Fibroblast of the conjunctiva (primary cell): ENCODE measurements at places on chromosomes 4 and X.

DNA sequence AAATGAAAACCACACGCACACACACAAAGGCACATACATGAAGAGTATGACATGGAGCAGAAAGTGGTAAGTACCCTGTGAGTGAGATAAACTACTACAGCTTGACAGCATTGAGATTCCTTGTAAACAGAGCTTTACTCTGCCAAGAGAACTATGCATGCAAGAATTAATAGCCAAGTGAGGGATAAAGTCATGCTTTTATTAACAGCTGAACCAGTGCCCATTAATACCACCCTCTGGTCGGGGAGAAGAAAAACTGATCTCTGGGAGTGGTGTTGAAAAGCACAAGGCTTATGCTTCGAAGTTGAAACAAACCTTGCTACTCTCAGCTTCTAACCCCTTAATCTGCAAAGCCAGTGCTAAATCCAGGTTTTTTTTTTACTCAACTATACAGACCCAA is 95.9 kb upstream of the C1QTNF7 start:
- DNase-seq = no peak

DNA sequence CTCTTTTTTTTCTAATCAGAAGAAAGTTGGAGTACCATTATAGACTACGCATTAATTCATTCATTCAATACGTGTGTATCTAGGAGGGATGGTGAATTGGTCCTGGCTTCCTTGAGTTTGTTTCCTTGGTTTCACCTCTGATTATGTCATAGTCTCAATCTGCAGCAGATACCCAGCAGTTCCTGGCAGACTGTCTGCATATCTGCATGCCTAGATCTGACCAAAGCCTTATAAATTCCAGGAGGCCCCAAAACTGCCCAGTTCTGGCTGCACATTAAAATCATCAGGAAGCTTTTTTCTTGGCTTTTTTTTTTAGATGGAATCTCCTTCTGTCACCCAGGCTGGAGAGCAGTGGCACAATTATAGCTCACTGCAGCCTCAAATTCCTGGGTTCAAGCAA is 27.2 kb upstream of the SLC34A2 start:
- DNase-seq = no peak

DNA sequence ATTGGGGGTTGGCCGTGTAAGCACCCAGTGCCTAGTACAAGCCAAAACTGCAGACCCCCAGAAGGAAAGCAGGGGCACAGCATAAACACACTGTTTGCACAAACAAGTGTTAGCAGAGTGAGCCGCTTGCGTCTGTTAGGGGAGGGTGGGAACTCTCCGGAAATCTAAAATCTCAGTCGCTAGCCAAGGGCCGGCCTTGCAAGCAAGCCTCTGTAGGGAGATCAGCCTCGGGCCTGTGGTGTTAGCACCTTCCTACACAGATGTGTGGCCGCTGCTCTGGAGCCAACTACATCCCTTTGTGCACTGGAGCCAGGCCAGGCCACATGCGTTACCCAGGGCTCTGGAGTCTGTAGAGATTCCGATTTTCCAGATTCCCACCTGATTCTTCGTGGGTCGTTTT is 67.1 kb downstream of the GPR143 start:
- DNase-seq = no peak

DNA sequence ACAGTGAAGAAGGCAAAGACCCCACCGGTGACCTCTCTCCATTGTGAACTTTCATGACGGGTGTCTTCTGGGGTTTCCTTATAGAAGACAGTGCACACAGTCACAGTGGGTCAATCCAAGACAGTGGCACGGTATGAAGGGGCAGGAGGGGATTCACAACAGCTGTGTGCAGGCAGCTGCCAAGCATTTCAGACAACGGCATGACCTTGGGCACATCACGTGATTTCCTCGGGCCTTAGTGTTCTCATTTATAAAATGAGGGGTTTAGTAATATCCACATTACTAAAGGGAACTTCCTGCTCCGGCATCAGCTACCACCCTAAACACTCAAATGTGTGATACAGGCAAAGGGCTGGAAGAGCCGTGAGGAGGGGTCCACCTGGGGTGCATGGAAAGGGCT is 42.9 kb downstream of the RBM47 start:
- no peak for DNase-seq

DNA sequence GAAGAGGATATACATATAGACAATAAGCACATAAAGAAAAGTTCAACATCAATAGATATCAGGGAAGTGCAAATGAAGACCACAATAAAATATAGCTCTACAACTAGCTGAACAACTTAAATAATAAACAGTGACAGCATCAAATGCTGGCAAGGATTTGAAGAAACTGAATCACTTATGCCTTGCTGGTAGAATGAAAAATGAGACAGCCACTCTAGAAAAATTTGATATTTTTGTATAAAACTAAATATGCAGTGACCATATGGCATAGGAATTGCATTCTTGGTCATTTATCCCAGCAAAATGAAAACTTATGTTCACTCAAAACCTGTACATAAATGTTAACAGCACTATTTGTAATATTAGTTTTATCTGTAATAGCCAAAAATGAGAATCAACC is 1102.0 kb downstream of the C4orf33 start:
- no peak for DNase-seq

GRCh38 chr4:80265571-80266252 is 752 bp upstream of the FGF5 start:
- DNase-seq = no peak

DNA sequence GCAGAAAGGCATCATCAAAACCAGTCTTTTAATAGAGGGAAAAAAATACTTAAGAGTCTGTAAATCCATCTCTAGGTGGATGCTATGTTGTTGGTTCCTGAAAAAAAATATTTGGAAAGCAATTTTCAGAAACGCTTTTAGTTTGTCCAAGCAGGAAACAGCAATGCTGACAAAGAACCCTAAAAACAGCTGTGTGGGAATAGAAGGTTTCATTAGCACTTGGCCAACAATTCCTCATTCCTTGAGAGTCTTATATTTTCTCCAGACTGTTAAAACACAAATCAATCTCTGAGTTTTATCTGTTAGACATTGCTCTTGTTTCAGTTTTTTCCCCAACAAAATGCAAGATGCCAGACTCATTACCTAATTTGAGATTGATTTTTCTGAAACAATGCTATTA is 6.4 kb downstream of the MXRA5 start:
- DNase-seq = no peak

- no peak for DNase-seq
Observed at GRCh38 chr4:1393866-1394265, 12.4 kb downstream of the NKX1-1 start.

DNA sequence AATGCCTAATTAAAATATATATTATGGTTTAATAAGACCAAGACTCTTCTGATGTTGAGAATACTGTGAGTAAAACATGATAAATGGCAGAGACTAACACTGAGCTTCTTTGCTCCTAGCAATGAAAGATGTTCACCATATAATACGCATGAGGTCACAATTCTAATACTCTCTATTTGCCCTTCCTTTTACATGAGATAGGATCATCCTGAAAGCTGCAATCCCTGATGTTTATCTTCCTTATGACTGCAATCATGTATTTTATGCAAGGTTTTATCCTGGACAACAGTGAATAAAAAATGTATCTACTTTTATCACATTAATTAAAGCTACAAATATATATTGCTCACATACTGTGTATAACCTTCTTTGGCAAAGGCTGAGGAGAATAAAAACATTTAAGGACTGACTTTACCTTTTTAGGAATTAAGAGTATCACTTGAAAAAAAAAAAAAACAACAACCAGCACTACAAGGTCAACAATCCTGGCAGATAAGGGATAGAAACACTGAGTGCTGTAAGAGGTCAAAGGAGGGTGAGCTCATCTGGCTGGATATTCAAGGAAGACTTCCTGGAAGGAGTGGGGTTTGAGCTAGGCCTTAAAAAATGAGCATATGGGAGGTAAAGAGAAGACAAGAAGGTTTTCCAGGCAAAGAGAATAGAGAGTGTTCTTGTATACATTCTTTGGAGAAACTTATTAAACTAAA is 99.9 kb downstream of the AREG start:
- DNase-seq = no peak

- no peak for DNase-seq
Observed at GRCh38 chr4:141635736-141636081, 674 bp upstream of the IL15 start.

- DNase-seq = no peak
Observed at GRCh38 chrX:32998776-32999175, 212.6 kb downstream of the DMD start.

- no peak for DNase-seq
Observed at GRCh38 chr4:4332529-4332928, 42.5 kb downstream of the ZBTB49 start.

DNA sequence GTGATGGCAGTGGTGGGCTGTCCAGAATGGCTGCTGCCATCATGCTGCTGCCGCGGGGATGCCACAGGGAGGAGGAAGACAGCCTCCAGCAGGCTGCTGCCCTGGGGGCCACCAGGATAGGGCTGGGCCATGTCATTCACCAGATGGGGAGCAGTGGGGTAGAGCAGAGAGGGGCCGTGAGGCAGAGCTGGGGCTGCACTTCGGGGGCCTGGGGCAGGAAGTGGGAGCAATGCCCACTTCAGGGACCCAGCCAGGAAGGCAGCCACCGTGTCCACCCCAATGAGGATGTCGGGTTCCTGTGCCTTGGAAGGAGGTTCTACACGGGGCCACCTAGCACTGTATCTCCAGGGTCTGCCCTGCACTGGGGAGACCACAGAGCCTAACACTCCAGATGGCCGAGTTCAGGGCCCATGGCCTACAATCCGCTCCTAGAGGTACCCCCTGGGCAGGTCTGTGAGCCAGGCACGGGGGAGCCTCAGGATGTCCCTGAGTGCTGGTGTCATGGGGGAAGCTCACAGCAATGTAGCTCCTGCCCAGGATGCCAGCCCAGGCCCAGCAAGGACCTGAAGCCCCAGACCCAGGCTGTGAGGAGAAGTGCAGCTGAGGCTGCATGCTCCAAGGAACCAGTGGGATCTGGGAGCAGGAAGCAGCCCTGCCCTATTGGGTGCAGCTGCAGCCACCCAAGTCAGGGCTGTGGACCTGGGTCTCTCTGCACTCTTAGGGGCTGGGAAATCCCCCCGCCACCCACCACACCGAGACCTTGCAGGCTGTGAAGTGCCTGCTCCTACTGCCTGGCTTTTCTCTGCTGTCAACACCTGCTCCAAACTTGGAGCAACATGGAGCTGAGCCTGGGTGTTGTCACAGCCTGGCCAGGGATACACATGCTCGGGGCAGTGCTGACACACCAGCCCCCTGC is 140.3 kb downstream of the PDHA2 start:
- DNase-seq = no peak

DNA sequence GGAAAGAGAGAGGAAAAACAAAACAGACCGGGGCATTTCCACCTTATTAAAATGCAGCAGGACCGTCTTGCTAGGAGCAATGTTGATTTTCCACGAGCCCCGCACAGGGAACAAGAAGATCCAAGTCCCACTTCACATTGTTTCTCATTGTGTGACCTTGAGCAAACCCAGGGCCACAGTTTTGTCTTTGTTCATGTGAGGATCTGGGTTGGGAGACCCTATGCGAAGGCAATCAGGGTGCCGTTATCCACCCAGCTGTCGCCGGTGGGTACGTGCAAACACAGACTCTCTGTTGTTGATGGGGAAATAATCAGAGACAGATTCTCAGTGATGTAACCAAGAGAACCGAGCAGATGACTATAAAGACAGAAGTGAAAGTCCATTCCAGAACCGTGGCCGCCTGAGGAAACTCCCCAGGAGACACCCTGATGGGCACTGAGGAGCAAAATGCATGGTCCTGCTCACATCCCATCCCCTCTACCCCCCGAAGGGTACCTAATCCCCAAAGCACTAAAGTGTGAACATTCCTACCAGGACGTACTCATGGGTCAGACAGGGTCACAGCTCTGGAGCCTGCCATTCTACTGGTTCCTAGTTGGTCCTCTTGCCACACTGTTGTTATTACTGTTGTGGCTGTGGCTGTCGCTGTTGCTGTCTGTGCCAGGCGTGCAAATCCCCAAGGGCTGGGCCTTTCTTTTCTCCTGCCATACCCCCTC is 102.7 kb upstream of the RBPJ start:
- DNase-seq = no peak

DNA sequence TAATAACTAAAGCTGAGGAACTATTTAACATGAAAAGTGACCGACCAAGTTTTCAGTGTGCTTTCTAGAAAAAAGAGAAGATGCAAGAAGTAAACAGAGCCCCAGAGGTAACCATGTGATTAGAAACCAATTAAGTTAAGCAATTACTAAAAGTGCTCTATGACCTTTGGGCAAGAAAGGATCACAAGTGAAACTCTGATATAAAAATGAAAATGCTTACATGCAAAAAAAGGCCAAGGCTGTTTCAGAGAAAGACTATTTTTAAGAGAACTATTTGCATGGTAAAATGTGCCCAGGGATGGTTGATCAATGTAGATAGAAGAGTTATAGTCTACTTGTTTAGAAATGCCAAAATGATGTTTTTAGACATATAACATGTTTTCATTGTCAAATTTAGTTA is 22.0 kb downstream of the KLHL15 start:
- DNase-seq = no peak

GRCh38 chr4:184163813-184164212 is 53.9 kb downstream of the ENPP6 start:
- no peak for DNase-seq

GRCh38 chrX:17174671-17175070 is 200.3 kb upstream of the NHS start:
- no peak for DNase-seq

- no peak for DNase-seq
Observed at GRCh38 chrX:29431895-29432294, 783.5 kb upstream of the MAGEB2 start.

DNA sequence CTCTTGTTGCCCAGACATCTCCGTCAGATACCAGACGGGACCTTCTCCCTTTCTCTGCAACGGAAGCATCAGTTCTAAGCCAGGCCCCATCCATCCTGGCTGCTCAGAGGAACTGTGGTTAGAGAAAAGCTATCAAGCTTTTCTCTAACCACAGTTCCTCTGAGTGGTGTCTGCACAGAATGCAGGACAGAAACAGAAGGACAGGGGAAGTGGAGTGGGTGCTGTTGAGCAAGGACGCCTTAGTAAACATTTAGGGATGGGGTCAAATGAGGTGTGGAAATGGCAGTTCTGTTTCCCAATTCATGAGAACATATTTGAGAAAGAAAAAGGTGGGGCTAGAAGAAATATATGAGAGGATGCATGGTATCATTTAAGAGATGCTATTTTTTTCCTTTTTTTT is 283.8 kb downstream of the CRLF2 start:
- DNase-seq = no peak

GRCh38 chr4:173506597-173507211 is 23.3 kb downstream of the HAND2 start:
- DNase-seq = no peak

GRCh38 chr4:10321931-10322330 is 135.3 kb downstream of the ZNF518B start:
- DNase-seq = no peak
